Stimulated activated CD4-positive, alpha-beta T cell treated with anti-CD3 and anti-CD28 coated beads, Interleukin-1b, Interleukin-23, amount 100 ng/mL, for 1 hour (primary cell): ENCODE measurements at places on chromosomes 5 and 9.

DNA sequence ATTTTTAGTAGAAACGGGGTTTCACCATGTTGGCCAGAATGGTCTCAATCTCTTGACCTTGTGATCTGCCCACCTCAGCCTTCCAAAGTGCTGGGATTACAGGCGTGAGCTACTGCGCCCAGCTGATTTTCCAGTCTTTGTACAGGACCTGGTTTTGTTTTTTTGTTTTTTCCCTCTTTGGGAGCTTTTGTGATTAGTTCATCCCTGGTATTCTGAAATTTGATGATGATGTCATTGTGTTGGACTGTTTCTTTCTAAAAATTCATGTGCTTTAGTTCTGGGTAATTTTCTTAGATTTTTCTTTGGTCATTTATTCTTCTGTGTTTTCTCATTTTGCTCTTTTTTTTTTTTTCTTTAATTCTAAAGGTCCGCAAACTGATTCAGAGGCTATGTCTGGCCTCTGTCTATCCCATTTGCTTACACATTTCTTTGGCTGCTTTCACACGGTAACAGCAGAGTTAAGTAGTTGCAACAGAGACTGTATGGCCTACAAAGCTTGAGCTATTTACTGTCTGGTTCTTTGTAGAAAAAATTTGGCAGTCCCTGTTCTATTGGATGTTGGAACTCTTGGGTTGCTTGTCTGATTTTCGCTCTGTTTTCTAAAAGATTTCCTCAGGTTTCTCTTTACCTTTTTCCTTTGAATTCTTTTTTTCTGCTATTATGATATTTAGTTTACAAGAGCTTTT, 24.8 kb downstream of the STX17 start:
- DNase-seq, result no peak

- DNase-seq, result no peak
These were observed 556.5 kb upstream of the SEMA6A start for GRCh38 chr5:117131048-117131679.

- no peak for DNase-seq
These were observed 348.5 kb upstream of the RIOK2 start for GRCh38 chr5:97531549-97531948.

DNA sequence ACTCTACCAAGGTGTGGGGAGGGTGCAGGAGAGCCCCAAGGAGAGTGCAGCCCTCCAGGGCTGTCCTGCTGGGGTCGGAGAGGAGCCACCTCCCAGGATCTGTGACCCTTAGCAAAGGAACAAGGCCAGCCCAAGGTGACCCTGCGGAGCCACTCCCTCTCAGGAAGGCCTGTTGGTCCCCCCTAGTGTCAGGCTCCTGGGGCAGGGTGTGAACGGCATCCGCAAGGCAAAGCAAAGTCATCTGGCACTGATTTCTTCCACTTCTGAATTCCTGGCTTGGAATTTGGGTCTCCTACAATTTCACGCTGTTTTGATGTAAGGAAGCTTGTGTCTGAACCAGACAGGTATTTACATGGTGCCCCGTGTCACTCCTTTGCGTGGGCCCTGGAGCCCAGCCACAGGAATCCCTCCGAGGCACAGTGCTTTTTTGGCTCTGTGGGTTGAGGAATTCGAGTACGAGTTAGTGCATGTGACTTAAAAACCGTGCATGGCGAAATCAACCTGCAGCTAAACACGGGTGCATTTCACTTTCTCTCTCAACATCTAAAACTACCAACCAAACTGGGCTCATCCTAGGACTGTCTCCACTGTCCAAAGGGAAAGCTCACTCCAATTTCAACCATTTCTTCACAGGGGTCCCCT, 24.5 kb upstream of the GFPT2 start:
- DNase-seq, result no peak

DNA sequence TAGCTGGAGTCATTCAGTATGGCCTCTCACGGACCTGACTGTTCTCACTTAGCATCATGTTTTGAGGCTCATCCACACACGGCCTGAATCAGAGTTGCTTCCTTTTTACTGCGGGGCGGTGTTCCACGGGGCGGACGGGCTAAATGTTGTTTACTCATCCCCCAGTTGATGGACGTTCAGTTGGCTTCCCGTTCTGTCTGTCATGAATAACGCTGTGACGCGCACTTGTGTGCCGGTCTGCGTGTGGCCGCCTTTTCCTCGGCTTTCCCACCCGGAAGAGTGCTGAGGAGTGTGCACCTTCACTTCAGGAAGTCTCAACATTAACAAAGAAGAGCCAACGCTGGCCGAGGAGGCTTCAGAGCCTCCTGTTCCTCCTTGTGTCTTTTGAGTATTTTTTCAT, 39.0 kb upstream of the IRX4 start:
- no peak for DNase-seq

GRCh38 chr5:23318960-23319359, 188.4 kb upstream of the PRDM9 start:
- DNase-seq, result no peak

DNA sequence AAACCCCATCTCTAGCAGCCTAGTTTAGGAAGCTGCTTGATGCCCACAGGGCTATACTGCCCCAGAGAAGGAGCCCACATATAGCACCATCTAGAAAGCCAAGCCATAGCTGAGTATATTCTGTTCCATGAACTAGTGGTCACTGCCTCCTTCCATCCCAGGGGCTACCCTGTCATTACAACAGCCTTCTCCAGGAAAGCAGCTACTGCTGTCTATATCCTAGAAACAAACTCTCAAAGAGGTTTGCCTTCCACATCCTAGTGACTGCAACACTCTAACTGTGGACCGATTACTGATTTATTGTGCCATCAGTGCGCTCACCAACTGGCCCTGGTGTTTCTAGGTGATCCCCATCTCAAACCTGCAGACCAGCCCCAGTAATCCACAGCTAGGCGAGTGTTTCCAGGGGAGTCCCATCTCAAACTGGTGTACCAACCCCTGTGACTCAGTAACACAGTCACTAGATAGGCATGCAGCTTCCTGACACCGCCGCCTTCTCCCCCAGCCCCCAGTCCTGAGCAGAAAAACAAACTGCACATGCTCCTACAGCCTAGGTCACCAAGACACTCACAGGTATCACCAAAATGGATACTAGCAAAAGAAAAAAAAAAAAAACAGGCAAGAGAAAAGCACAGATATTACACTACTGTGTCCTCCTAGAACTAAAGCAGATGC, 14.8 kb downstream of the SPTLC1 start:
- DNase-seq, result no peak

DNA sequence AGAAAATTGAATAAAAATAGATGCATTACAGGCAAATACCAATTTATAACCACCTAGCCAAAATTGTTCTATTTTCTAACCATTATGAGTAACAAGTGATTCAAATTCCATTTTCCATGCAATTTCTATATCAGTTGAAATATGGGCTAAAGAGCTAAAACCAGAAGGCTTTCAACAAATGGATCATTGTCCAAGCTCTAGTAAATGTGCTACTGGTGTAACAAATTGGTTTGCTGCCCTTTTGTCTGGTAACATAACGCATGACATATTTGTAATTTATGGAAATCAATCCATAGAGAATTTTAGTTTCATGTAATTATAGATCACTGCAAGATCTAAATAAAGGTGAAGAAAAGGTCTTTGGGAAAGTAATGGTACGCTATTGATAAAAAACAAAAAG, 708.0 kb upstream of the GRAMD2B start:
- no peak for DNase-seq

DNA sequence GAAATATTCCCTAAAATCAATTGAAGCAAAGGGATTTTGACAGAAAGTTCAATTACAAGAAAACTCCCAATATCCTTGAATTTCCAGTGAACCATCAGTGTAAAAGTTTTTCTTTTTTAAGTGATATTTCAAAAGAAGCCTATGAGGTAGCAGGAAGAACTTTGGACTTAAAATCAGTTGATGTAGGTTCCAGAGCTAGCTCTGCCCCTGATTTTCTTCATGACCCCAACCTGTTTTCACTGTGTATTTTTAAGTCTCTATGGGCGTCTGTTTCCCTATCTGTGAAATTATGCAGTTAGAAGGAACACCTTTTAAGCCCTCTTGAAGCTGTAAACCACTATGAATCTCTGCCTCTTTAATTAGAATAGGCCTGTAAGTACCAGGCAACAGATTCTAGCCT, 66.2 kb upstream of the SLC1A1 start:
- no peak for DNase-seq

- no peak for DNase-seq
These were observed 35.7 kb downstream of the OXCT1 start for GRCh38 chr5:41834506-41834905.
